ENCODE measurements at places on chromosomes 3 and 15. TPM values are rescaled to one million over a fixed set of nuclear protein-coding genes. Genes with fewer than 3 reads are reported as not detected.

DNA sequence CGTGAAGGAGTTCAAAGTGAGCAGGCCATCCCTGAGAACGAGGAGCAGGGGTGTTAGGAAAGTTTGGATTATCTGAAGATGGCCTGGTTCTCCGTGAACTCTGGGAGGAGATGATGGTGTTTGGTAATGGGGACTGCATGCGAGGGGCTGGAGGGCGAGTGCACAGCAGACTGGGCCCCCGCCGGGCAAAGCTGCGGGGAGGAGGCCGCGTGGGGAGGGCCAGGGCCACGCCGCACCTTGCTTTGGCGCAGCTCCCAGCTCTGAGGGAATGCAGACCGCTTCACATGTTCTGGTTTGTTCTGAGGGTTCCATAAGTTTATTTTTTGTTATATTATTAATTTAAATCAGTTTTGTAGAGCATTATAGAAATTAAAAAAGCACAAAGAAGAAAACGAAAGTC is 22.2 kb downstream of the SLC6A1 start:
- DNase-seq, result no peak

The SLC51A gene
- not detected for total RNA-seq

The ECE2 gene
- 0.42 TPM for total RNA-seq

DNA sequence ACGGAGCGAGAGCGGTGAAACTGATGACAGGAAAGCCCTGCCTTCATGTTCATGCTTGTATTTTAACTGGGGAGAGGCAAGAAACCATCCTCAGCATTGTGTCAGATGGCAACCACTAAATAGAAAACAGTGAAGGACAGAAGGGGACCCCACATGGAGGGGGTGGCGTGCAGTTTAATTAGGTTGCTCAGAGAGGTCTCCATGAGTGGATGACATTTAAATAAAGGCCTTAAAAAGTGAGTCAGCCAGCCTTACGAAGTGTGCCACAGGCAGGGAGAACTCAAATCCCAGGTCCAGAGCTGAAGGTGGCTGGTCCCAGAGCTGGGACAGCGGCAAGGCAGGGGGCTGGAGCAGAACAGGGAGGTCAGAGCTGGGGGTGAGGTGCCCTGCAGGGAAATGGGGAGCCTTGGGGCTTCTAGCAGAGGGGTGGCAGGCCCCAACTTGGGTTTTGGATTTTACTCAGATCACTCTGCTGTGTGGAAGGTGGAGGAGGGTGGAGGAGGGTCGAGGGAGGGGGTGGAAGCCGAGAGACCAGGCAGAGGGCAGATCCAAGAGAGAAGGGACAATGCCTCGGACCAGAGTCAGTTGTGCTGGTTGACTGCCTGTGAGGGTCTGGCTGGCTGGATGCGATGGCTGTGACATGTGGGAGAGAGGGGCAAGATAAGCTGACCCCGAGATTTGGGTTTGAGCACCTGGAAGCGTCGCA is 73.7 kb downstream of the KLF13 start:
- DNase-seq, result no peak

DNA sequence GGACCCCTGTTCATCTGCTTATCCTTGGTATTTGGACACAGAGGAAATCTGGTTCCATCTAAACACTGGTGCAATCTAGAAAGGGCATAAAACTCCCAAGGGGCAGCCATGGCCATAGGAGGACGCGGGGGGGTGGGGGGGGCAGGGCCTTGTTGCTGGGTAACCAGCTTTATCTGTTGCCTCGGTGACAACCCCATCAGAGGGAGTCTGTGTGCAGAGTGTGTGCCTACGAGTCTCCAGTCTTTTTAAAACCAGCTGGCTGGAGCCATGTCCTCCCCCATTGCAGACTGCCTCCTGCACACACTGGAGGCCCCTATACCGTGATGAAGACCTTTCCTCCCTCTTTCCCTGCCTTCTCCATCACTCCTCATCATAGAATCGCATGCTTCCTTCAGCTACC is 26.4 kb upstream of the CORO2B start:
- peak; percentile 31 for DNase-seq

DNA sequence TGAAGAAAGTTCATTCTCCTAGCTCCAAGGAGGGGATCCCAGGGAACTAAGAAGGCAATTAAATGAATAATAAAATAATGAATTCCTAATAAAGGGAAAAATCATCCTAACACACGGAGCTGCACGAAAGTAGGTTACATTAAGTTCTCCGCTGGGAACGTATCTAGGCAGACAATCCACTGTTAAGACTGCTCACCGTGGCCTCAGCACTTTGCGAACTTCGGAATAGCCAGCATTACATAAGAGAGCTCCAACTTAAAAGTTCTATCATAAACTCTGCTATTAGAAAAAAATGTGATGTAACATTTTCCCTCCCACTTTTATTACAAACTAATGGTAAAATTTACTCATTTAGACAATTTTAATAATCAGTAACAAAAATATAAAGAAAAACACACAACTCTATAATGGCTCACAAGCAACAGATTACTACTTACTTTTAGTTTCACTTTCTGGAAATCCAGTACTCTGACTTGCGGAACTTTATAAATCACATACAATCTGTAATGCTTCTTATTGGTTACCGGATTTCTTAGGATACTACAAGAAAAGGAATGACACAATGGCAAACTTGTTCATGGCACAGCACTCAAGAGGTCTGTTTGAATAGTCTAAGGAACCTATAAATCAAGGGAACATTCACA is 8.5 kb downstream of the SNRPA1 start:
- DNase-seq, result no peak

GRCh38 chr3:66934041-66934440 is 64.1 kb upstream of the KBTBD8 start:
- no peak for DNase-seq

- no peak for DNase-seq
These were observed 4.6 kb downstream of the ALAS1 start for GRCh38 chr3:52202384-52203077.

The SERPINI2 gene
- total RNA-seq, result not detected

DNA sequence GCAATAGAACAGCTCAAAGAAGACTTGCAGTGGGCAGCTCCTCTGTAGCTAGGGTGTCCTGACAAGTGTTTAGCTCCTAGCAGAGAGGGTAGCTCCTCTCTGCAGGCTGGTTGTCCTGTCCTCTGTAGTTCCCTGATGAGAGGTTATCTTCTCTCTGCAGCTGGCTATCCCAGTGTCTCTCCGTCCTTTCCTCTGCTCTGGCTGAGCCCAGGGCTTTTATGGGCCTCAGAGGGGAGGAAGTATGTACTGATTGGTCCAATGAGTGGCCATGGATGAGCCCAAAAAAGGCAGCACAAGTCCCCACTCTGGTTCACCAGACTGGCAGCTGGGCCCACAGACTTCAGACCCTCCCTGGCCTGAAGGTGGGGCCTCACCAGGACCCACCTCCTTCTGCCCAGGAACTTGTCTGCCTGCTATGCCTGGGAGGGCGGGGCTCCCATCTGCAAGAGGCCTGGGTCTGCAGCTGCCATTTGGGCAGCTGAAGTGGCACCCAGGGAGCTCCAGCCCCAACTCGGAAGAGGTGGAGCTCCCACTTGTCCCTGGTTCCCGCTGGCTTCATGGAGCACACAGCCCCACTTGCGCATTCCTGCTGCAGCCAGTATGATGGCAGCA is 27.2 kb upstream of the MEX3B start:
- no peak for DNase-seq

The SPINK8 gene
- total RNA-seq, result not detected

DNA sequence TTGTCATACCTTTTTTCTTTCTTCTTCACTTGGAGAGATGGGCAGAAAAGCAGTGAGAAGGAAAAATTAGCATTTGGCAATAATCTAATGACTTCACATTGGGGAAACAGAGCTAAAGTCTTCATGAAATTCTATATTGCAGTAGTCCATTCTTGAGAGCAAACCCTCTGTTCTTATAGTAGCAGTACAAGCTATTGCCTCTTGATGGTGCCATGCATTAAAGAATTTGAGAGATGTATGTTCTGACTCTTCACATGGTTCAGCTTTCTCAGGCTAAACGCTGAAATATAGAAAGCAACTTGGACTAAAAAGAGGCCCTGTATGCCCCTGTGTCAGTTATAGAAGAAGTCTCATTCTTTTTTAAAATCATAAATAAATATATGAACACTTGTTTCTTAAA is 36.0 kb downstream of the PHLDB2 start:
- DNase-seq, result no peak

The GPR87 gene
- not detected for total RNA-seq

DNA sequence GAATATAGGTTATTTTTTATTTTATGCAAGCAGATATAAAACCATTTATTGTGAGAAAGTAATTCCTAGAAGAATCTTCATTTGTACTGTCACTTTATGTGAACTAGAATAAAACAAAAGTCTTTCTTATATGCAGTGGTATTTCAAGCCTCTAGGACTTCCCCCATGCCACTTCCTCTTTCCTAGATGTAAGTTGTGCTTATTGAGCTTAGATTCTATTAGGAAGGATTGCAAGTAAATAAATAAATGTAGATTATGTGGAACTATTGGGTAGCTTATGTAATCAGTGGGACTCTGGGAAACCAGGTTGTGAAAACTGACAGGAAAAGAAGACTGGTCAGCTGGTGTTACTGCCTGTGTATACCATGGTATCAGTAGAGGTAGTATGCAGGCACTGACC is 169.7 kb downstream of the RSRC1 start:
- no peak for DNase-seq

The PIAS1 gene
- 42.8 TPM for total RNA-seq

GRCh38 chr3:110711851-110712516 is 359.6 kb upstream of the NECTIN3 start:
- no peak for DNase-seq

The CCRL2 gene
- 3.0 TPM for total RNA-seq

The ATG3 gene
- total RNA-seq, result 58.6 TPM

The SSUH2 gene
- total RNA-seq, result not detected

The THBS1 gene
- 262 TPM for total RNA-seq

DNA sequence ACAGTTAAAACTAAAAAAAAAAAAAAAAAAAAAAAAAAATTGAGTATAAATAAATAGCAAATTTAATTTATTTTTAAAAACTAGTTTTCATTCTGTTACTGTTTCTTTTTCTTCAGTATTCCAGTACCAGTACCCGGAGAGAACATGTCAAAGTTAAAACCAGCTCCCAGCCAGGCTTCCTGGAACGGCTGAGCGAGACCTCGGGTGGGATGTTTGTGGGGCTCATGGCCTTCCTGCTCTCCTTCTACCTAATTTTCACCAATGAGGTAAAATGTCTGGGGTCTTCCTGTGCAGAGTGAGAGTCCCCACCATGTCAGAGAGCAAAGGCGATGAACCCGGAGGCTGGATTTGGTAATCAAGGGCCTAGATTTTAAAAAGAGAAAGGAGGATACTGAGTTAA is 4.4 kb downstream of the TMEM43 start:
- no peak for DNase-seq

GRCh38 chr15:96321639-96322535 is 8.6 kb upstream of the NR2F2 start:
- DNase-seq, result no peak

All from esophagus muscularis mucosa (tissue), 4 donors.